AG09319 (cell line): ENCODE measurements at places on chromosomes 2 and 18.

DNA sequence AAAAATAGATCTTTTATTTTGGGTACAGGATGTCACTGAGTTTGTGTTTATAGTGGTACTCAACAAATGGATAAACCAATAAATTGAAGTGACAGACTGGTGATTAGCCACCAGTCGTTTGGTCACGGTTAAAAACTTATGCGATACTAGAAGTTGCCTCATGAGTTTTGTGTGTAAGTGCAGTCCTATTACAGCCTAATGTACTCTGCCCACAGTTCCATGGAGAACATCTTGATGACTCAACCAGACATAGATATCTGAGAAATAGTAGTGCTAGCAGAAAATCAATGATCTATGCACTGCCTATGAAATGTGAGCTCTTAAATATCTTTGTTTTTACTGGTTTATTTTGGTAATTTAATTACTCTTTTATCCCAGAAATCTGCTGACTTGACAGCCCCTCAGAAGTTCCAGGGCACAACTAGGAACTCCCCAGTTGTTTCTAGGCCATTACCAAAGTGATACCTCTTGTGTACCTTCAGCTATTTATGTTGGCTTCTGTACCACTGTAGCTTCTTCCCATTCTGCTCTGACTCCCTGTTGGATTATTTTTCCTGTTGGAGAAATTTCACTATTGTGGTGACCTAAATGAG is 209.1 kb upstream of the KCNJ3 start:
- DNase-seq, result no peak

GRCh38 chr2:75852639-75853038 is 141.9 kb upstream of the GCFC2 start:
- DNase-seq, result no peak

GRCh38 chr18:50671376-50671775 is 111.5 kb downstream of the MAPK4 start:
- no peak for DNase-seq

GRCh38 chr18:76480913-76481312 is 14.1 kb downstream of the ZNF516 start:
- DNase-seq, result no peak
